Right renal cortex interstitium (tissue), 3 donors: ENCODE measurements at places on chromosomes 13 and 19.

GRCh38 chr13:78121459-78122348 lies 203.1 kb upstream of the EDNRB start:
- DNase-seq, result peak; percentile 44

- DNase-seq, result no peak
Measured at GRCh38 chr19:11763611-11764010, 3.2 kb upstream of the ZNF441 start.

GRCh38 chr13:72541674-72542073 lies 185.8 kb downstream of the MZT1 start:
- DNase-seq, result no peak

DNA sequence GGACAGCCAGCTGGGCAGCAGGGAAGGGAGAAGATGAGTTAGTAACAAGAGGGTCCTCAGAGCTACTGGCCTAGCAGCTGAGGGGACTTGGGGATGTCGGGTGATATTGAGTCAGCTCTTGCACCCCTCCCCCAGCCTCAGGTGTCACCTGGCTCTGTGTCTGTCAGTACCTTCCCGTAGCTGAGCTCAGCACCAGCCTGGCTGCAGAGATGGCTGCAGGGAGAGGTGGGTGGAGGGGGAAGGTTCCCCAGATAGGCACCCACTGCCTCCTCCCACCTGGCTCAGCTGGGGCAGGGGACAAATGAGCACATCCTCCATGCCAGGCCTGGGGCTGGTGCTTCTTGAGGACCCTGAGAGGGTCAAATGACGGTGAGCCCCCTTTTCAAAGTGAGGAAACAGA lies 6.8 kb upstream of the KPTN start:
- no peak for DNase-seq
